NCI-H2081 treated with DMSO at 0.1 percent for 48 hours (cell line): ENCODE measurements at places on chromosomes 1 and 21.
A peak's percentile ranks its signal among the peaks of the same experiment; 100 is the strongest.

DNA sequence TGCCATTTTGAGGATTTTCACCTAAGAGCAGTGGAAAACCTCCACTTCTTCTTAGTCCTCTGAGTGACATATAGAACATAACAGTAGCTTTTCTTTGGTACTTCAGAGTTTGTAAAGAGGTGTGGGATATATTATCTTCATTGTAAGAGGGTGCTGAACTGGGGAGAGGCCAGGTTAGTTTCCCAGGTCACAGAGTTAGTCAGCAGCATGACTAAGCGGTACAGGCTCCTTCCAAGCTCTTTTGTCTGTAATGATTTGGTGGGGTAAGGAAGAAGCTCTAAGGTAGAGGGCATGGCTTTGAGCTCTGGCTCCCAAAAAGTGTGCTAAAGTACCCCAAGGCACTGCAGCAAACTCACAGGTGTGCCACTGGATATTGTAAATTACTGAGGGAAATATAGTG lies 325.0 kb upstream of the PLXNA2 start:
- no peak for DNase-seq

- DNase-seq: no peak
These were observed 44.3 kb downstream of the NEK2 start for GRCh38 chr1:211631168-211631567.

DNA sequence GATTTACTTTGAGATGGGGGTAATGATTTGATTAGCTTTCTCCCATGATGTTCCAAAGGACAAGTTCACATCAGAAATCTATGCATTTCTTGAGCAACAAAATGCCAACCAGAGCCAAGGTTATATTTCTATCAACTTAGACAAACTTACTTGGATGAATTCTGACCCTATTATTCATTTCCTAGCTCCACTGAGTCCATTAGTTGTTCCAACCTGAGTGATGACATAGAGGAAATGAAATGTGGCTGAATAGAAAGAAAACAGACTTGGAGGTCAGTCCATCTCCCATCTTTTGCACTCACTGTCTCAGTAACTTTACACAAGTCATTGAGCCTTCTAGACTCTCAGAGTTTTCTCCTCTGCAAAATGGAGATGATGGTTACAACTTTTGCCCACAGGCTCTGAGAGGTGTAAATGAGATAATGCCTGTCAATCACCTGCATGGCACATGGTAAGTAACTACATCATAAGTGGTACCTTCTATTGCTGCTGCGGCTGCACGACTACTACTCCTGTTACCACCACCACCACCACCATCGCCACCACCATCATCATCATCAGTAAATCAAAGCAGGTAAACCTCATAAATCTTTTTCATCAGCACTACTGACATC lies 98.2 kb downstream of the PTPN14 start:
- no peak for DNase-seq

DNA sequence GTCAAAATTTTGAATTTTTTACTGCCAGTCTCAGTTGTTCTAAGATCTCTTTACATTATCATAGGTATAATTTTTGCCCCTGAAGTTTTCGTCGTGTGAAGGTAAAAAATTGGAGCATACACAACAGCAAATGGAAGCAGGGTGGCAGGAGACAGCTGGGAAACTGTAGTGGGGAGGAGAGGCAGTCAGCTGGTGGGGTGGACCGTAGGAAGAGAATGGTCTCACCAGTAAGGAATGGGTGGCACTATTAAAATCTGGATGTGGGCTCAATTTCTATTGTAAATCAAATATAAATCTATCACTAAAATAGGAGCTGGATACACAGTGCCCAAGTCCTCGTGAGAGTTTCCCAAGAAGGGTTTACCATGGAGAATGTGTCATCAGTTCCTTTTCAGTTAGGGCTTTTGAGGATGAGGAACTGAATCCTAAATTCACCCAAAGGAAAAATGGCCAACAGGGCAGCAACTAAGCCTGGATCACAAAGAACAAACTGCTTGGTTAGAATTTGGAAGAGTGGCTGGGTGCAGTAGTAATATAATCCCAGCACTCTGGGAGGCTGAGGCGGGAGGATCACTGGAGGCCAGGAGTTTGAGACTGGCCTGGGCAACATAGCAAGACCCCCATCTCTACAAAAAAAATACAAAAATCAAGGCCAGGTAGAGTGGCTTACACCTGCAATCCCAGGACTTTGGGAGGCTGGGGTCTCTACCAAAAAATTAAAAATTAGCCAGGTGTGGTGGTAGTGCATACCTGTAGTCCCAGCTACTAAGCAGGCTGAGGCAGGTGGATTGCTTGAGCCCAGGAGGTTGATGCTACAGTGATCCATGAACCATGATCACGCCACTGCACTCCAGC lies 10.5 kb upstream of the IRF2BP2 start:
- peak; percentile 59 for DNase-seq

DNA sequence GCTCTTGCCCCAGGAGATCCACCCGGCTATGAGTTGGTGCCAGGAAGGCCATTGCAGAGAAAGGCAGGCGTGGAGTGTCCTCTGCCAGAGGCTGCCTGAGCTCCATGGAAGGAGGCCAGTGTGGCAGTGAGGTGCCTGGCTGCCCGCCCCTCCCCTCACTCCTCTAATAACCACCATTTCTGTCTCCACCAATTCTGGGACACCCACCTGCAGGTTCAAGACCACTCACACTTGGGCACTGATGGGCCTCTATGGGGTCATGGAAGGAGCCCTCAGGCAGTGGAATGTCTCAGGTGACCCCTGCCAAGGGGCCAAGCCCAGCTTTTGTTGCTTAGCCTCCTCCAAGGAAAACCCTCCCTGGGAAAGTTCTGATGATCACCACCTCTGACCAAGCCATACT lies 731.6 kb downstream of the MATN1 start:
- no peak for DNase-seq
